ENCODE measurements at places on chromosomes 12 and 14.

DNA sequence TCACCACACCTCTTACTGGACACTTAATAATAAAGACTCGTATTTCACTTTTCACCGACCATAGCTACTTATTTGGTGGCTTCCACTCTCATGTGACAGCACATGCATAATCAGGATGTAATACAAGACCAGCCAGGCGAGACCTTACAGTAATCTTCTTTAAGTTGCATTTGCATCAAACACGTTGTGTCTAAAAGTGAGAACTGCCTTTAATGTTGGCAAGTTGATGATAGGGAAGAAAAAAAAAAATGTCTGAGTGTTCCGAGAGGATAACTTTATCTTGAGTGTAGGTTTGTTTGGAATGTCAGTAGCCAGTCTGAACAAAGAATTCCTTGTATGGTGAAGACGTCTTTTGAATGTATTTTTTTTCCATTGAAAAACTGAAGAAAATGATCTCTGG, 440.4 kb downstream of the ADAMTS20 start:
- DNase-seq = no peak

GRCh38 chr14:90871605-90872233, 55.5 kb upstream of the TTC7B start:
- DNase-seq = no peak

DNA sequence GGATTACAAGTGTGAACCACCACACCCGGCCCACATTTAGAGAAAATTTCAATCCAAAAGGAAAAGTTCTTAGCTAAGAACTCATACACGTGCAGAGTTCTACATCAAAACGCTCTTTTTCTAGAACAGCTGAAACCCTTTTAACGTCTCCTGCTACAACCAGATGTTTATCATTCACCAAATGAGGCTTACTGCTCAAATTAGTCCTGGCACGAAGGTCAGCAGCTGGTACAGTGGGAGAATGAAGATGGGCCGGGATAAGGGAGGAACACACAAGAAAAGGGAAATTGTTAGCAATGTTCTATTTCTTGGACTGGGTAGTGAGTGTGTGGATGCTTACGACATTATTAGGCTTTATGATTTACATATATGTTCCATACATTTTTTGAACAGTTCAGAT, 37.2 kb downstream of the PRKAB1 start:
- no peak for DNase-seq

- DNase-seq = no peak
Observed at GRCh38 chr12:57733928-57734327, 4.6 kb downstream of the AGAP2 start.

All from Calu3 (cell line).